Naive thymus-derived CD8-positive, alpha-beta T cell (primary cell): ENCODE measurements at places on chromosomes 13 and 19.
A peak's percentile ranks its signal among the peaks of the same experiment; 100 is the strongest.

DNA sequence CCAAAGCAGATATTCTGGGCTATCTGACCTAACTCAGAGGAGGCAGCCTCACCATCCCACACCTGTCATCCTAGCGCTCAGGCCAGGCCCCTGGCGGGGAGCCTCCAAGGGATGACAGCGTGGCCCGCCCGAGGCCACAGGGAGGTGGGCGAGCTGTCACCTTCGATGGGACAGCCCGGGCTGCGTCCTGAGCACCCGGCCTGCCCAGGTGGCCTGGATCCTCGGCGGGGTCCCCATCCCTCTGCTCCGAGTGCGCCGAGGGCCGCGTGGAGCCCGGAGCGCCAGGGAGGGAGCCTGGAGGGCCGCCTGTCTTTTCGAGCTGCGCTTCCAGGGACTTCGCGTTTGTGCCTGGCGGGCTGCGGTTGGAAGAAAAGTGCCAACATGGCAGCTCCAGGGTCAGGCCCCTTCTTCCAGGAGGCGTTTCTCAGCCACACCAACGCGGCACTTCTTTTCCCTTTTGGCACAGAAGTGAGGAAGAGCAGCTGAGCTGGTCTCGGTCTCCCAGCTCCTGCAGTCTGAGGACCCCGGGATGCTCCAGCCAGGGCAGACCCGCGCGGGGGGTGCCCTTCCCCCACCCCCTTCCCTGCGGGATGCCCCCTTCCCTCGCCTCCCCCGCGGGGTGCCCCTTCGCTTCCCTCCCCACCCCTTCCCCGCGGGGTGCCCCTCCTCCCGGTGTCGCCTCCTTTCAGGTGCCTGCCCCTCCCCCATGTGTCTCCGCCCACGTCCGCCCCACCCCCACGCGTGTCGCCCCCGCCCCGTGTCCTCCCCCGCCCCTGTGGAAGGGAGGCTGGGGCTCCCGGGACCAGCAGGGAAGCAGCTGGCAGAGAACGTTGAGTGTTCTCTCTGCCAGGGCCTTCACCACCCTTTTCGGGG is 42.3 kb downstream of the GJA3 start:
- DNase-seq, result peak; percentile 28

DNA sequence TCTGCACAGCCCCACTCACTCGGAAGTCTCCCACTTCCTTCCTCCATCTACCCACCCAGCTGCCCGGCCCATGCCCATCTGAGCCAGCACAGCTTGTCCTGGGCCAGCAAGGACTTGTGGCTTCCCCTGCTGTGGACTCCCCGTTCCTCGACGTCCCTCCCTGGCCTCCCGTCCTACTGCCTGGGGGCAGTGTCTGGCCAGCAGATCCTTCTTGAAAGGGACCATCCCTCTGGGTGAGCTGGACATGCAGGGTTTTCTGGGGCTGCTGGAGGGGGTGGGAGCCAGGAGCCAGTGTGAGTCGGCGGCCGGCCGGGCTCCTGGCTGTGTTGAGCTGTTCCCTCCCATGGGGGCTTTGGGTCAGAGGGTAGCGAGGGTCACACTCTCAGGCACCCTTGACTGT is 26.7 kb downstream of the CRTC1 start:
- DNase-seq, result no peak

- no peak for DNase-seq
These were observed 1730.2 kb downstream of the OLFM4 start for GRCh38 chr13:54758795-54759194.

DNA sequence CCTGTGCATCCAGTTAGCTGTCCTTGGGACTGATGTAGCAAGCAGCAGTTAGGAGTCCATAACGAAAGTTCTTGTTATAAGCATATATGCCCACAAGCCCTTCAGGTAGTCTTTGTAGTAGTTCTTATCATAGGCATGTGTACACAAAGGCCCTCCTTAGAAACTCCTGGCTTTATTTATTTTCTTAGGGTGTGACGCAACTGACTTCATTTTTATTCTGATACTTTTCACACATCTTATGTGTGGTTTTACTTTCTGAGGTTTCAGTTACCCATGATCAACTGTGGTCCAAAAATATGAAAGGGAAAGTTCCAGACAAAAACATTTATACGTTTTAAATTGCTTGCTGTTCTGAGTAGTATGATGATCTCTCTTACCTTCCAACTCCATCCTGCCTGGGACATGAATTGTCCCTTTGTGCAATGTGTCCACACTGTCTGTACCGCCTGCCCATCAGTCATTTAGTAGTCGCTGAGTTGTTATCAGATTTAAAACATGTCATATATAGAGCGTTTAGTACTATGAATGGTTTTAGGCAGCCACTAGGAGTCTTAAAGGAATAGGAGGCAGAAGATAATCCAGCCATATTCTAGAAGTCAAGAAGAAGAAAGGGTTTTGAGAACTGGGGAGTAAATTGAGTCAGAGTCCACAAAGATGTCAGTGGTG is 19.4 kb downstream of the GPC5 start:
- DNase-seq, result no peak

DNA sequence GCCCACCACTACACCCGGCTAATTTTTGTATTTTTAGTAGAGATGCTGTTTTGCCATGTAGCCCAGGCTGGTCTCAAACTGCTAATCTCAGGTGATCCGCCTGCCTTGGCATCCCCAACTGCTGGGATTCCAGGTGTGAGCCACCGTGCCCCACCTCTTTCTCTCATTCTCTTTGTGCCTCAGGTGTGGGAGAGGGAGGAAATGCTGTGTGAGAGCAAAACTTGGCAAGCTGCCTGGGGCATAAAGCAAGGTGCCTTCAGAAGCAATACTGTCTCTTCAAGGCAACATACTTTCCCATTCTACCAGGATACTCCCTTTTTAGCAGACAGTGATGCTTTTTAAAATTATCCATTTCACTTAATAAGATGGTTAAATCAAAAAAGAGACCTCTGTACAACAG is 53.2 kb upstream of the RFC3 start:
- DNase-seq, result no peak

GRCh38 chr19:33383720-33384292 is 10.3 kb downstream of the CEBPG start:
- no peak for DNase-seq

DNA sequence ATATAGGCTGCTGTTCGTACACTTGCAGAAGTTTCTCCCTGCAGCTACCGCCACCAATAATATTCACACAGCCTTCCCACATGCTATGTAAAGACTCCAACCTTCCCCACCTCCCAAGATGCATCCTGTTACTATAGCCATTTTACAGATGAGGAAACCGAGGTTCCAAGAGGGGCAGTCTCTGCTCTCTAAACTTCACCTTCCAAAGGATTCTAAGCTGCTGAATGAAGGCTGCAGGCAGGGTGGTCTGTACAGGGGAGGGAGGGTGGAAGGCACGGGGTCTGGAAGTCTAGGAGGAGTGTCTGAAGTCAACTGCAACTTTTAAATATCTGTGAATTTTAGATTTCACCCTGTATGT is 1.9 kb upstream of the NFIC start:
- DNase-seq, result no peak

DNA sequence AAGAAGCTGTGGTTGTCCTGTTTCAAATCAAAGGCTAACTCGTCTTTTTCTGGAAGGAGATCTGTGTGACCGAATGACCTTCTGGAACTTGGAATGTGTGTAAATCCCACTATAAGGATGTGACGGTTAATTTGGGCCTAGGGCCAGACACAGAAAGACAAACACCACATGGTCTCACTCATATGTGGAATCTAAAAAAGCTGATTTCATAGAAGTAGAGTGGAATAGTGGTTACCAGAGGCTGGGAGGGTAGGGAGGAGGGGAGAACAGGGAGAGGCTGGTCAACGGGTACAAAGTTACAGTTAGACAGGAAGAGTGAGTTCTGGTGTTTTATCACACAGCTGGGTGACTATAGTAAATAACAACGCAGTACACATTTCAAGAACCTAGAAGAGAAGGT is 39.3 kb upstream of the RGCC start:
- DNase-seq, result no peak

DNA sequence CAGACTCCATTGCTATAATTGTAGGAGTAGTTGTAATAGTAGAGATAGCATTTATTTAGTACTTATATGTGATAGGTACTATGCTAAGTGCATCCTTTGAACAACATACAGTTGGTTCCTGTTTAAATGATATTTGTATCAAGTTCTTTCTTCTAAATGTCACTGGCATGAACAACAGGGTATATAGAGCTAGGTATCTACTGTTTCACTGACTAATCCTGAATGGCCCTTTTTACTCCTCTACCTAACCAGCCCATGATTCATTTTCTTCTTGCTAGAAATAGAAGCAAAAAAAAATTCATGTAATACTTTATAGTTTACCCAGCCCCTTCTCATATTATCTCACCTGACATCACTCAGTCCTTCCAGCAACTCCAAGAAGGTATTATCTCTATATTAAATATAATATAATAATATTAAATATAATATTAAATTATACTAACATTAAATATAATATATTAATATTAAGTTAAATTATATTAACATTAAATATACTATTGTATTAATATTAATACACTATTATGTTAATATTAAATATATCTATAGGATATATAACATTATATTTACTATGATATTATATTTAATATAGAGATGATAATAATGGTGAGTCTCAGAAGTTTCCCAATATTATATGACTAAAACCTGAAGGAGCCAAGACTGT is 74.2 kb downstream of the FRY start:
- no peak for DNase-seq

GRCh38 chr13:51931606-51932005 is 69.8 kb downstream of the CCDC70 start:
- no peak for DNase-seq

DNA sequence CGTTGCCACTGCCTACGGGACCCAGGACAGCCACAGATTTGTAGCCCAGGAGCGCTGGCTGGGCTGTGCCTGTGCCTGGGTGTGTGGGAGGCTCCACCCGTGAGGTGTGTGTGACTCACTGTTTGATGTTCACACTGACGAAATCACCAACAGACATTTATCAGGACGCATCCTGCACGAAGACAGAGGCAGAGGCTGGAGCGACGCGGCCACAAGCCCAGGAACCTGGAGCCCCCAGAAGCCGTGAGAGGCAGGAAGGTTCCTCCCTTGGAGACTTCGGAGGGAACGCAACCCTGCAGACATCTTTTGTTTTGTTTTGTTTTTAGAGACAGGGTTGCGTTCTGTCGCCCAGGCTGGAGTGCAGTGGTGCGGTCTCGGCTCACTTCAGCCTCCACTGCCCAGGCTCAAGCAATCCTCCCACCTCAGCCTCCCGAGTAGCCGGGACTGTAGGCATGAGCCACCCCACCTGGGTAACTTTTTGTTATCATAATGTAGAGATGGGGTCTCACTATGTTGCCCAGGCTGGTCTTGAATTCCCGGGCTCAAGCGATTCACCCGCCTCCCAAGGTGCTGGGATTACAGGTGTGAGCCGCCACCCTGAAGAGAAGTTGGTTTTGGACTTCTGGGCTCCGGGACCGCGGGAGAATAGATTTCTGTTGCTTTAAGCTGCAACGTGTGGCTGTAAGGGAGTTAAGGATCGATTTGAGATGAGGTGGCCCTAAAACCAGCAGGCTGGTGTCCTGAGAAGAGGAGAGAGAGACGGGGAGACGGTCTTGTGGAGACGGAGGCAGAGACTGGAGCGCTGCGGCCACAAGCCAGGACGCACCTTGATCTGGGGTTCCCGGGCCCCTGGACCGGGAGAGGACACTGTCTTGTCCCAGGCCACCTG is 24.9 kb upstream of the WDR18 start:
- no peak for DNase-seq

DNA sequence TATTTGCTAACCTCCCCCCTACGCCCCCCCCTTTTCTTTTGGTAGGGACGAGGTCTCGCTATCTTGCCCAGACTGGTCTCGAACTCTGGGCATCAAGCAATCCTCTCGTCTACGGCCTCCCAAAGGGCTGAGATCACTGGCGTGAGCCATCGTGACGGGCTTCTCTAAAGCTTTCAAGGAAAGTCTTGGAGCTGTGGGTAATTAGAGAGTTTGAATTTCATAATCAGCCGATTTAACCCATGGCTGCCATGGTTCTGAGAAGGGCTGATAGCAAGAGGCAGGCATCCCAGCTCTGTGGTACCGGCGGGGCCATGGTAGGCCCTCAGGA is 679 bp upstream of the ABHD8 start:
- no peak for DNase-seq

DNA sequence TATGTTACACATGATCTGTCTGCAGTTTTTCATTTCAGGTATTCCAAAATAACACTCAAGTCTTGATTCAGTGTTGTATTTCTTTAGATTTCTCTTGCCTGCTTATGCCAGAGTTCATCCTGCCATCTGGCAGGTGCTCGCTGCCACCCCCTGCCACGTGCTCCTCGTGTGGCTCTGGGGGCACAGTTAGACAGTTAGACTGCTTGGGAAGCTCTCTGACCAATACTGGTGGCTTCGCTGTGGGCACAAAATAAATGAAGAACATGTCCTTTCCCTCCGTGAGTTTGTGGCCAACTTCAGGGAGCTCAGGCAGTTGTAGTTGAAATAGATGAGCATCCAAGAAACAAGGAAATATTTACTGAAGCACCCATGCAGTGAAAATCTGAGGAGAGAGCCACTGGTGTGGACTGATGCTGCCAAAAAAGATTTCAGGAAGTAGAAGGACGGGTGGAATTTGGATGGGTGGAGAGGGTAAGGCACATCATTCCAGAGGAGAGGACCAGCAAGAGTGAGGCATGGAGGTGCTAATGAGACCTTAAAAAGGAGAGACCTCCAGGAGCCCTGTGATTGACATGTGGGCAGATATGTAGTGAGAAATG is 37.5 kb upstream of the GPR183 start:
- no peak for DNase-seq

- no peak for DNase-seq
These were observed 24.6 kb upstream of the ZNF846 start for GRCh38 chr19:9793071-9793591.

DNA sequence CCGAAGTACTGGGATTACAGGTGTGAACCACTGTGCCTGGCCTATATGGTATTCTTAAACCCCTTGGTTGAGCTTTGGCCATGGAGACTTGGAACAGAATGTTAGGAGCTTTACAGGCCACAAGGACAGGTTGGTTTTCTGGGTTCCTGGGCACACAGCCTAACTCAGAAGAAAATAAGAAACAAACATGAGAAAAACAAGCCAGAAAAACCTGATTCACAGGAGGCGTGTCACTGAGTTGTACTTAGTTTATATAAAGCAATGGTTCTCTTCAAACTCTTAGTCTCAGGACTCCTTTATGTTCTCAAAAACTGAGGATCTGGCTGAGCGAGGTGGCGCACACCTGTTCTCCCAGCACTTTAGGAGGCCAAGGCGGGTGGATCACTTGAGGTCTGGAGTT is 125.1 kb upstream of the SPATA13 start:
- no peak for DNase-seq

GRCh38 chr19:10808937-10809649 is 26.9 kb downstream of the TMED1 start:
- DNase-seq, result no peak

- no peak for DNase-seq
These were observed 5.1 kb upstream of the PCDH9 start for GRCh38 chr13:67235265-67235664.

- no peak for DNase-seq
These were observed 94.8 kb upstream of the SOX1 start for GRCh38 chr13:111971891-111972780.
